ENCODE measurements at places on chromosomes 13 and 19.

DNA sequence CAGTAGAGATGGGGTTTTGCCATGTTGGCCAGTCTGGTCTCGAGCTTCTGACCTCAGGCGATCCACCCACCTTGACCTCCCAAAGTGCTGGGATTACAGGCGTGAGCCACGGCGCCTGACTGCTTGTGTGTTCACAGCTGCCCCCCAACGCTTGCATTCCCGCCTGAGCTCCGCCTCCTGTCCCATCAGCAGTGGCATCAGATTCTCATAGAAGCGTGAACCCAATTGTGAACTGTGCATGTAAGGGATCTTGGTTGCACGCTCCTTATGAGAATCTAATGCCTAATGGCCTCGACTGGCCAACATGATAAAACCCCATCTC, 75.9 kb downstream of the GADD45B start:
- no peak for DNase-seq

DNA sequence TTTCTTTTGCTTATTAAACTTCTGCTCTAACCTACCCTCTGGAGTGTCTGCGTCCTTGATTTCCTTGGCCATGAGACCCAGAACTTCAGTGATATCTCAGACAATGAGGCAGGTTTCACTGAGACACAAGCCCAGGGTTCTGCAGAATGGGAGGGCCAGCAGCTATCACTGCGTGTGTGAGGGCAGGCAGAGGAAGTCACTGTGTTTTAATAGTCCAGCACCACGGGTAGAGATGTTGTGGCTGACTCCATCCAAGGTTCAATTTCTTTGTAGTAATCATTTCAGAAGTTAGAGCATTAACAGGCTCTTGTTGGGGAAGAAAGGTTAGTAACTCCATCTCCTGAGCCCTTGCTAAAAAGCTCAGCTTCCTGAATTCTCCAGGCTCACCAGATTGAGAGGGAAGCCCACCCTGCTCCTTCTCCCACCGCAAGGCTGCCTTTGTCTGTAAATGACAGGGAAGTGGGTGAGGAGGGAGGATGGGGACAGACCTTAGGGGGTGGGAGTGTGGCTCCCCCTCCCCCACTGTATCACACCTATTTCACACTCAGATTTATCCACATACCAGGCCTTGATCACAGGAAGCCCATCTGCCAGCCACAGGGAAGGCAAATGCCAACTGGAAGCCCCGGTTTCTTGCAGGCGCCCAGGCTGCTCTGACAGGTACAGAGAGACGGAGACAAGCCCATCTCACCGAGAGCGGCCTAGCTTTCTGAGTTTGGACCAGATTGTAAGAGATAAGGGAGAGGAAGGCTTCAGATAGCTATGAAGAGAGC, 2.1 kb downstream of the C19orf12 start:
- no peak for DNase-seq

DNA sequence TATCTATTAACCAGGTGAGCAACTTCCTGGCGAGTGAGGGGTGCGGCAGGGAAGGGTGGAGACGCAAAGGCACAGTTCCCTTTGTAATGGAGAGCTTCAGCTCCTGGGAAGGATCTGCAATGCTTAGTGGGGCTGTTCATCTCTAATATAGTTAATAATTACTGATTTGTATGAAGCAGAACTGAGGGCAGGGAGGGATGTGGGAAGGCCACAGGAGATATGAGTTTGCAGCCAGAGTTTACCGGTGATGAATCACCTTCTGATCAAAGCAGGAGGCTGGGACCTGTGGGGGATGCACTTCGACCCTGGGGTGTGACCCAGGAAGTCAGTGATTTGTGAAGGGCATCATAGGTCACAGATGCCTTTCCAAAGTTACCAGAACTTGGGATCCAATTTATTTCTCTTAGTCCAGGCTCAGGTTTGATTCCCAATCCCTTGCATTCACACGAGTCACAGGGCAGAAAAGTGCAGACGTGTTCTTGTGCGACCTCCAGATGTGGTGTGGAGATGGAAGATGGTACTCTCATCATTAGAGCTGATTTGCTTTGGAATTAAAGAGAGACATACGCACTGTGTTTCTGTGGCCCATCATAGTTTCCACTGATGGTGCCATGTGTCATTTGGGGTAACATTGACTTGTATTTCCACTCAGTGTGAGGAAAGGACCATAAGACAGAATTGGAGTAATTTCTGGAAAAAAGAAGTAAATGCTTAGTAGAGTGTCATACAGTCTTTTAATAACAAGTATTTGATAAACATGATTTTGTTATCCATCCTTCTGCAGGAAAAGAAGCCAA, 55.0 kb downstream of the LRCH1 start:
- DNase-seq, result no peak

DNA sequence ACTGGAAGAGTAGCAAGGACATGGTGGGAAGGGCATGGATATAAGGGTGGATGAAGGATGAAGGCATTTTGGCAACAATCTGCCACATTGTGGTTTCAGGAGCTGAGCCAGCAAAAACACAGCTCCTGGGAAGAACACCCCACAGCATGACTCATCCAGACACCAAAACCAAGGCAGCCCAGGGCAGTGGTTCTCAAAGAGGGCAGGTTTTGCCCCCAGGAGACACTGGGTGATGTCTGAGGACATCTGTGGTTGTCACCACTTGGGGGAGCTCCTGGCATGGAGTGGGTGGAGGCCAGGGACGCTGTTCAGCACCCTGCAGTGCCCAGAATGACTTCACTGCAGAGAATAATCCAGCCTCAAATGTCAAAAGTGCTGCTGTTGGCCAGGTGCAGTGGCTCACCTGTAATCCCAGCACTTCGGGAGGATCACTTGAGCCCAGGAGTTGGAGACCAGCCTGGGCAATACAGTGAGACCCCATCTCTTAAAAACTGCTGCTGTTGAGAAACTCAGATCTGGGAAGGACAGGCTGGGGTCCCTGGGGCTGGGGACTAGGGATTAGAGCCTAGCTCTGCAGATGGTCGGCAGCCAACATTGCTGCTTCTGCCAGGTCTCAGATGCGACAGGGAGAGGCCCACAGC, 16.1 kb downstream of the ZFR2 start:
- DNase-seq, result no peak

GRCh38 chr13:40340368-40341095, 325.9 kb downstream of the FOXO1 start:
- DNase-seq, result no peak

- DNase-seq, result peak; percentile 37
Measured at GRCh38 chr19:32171719-32172151, 173.7 kb upstream of the ZNF507 start.

DNA sequence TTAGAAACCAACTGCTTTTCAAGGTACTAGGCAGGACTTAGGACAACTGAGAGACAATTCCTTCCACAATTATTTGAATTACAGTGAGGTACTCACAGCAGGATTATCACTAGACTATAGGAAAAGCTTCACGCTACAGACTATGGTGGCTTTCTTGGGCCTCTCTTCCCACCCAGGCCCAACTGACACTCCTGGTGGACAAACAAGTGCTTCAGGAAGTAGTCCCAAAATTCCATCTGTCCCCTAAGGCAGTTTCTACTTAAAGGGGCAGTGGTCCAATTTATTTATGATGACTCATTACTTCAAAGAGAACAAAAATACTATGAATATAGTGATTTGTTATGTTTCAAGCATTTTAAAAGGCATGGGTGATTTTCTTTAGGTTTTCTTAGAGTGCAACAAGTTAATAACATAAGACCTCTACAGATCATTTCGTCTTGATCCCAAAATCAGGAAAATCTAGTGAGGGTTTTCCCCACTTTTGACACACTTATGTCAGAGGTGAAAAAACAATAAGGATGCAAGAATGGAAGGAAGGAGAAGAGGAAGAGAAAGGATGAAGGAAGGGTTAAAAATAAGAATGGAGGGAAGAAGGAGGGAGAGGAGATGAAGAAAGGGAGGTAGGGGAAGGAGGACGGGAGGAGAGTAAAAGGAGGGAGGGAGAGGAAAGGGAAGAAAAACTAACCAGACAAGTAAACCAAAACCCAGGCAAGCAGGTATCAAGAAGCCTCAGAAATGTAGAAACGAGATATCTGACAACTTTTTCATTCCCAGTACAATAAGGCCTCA, 100.7 kb downstream of the SERP2 start:
- DNase-seq, result no peak

GRCh38 chr19:5824751-5825150, 14.8 kb downstream of the FUT6 start:
- DNase-seq, result no peak

DNA sequence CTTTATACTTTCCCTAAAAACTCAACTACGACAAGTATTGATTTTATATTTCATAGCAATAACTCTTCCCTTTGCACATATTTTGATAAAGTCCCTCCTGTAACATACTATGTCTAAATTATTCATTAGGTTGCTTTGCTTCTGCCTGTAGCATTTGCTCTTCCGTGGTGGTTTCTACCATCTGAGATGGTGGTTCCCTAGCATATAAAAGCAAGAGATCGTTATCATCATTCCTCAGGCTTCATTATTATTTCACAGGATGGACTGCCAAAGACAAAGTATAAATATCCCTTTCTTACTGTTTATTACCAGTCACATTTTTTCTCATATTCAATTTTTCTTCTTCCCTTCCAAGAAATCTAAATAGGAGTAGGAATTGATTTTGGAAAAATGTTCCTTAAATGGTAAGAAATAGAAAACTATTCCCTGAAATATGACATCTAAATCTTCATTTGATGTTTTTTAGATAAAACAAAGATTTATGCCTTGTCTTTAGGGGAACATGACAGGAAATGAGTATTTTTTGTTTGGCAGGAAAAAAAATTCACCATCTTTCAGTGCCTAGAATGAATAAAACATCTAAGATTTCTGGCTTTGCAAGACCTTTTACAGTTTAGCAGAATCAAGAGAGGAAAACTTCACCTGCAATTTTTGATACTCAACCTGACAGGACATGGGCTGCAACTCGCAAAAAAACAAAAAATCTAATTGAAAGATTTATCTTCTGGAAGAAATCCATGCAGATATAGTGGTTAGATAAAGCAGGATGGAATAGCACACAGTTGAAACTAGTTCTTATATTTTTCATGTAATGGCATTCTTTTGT, 340.0 kb downstream of the SPRY2 start:
- DNase-seq, result no peak

GRCh38 chr19:50361290-50362029, 4.0 kb downstream of the NAPSA start:
- no peak for DNase-seq

- no peak for DNase-seq
Measured at GRCh38 chr13:66489586-66489985, 740.5 kb downstream of the PCDH9 start.

DNA sequence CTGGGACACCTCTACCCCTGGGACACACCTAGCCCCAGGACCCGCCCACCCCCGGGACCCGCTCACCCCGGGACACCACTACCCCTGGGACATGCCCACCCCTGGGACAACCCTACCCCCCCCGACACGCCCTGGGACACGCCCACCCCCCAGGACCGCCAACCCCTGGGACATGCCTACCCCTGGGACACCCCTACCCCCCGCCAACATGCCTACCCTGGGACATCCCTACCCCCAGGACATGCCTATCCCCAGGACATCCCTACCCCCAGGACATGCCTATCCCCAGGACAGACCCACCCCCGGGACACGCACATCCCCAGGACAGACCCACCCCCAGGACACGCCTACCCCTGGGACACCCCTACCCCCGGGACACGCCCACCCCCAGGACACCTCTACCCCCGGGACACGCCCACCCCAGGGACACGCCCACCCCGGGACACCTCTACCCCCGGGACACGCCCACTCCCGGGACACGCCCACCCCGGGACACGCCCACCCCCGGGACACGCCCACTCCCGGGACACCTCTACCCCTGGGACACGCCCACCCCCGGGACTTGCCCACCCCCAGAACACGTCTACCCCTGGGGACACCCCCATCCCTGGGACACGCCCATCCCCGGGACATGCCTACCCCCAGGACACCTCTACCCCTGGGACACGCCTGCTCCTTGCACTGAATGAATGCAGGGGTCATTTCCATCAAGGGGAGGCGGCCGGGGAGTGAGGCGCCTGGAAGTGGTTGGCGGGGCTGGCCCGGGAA, 32.3 kb downstream of the ADPRHL1 start:
- DNase-seq, result no peak

DNA sequence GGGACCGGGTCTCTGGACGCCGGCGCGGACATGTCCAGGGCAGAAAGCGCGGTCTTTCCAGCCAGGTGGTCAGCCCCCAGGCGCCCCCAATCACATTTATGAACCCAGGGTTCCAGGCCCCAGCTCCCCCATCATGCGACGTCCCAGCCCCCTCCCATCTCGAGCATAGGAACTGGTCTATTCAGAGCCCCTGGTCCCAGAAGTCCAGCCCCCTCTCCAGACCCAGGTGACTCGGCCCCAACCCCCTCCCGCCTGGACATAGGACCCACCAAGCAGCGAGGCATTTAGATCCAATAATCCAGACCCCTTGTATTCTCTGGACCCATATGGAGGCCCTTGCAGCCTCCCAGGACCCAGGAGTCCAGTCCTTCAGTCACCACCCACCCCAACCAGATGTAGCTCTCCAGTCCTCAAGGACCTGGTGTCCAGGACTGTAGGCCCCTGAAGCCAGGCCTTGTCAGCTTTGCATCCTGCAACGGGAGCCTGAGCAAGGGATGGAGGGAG, 501 bp downstream of the APLP1 start:
- DNase-seq, result no peak

GRCh38 chr13:53238261-53238660, 209.6 kb downstream of the OLFM4 start:
- no peak for DNase-seq

- DNase-seq, result peak; percentile 17
Measured at GRCh38 chr19:11693505-11694499, 44.9 kb downstream of the ZNF823 start.

GRCh38 chr13:67713571-67713970, 483.4 kb upstream of the PCDH9 start:
- no peak for DNase-seq

GRCh38 chr13:26784704-26785639, 24.4 kb upstream of the GPR12 start:
- DNase-seq, result no peak

DNA sequence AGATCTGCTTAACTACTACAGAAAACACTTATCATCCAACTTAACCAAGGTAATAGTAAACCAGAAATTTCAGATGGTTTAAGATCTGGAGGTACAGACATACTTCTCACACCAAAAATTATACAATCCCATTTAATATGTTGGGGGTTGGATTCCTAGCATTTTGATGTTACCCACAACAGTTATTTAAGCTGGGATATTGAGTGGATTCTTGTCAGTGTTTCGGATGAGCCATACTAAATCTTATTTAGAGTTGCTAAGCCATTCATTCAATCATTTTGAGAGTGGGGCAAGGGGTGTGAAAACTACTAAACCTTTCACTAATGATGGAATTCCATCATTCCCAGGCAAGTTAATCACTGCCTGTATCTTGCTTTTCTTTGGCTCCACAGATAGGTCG, 40.6 kb downstream of the KATNAL1 start:
- no peak for DNase-seq
